ENCODE measurements at places on chromosomes 1 and 21.

DNA sequence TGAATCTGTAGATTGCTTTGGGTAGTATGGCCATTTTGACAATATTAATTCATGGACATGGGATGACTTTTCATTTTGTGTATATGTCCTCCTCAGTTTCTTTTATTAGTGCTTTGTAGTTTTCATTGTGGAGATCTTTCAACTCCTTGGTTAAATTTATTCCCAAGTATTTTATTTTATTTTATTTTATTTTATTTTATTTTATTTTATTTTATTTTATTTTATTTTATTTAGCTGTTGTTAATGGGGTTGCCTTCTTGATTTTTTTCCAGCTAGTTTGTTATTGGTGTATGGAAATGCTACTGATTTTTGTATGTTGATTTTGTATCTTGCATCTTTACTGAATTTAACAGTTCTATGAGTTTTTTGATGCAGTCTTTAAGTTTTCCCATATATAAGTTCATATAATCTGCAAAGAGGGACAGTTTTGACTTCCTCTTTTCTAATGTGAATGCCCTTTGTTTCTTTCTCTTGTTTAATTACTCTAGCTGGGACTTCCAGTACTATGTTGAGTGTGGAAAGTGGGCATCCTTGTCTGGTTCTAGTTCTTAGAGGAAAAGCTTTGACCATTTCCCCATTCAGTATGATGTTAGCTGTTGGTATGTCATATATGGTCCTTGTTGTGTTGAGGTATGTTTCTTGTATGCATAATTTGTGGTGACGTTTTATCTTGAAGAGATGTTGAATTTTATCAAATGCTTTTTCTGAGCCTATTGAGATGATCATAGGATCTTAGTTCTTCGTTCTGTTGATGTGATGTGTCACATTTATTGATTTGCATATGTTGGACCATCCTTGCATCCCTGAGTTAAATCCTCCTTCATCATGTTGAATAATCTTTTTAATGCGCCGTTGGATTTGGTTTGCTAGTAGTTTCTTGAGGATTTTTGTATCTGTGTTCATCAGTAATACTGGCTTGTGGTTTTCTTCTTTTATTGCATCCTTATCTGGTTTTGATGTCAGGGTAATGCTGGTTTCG, 14.3 kb downstream of the CEPT1 start:
- no peak for DNase-seq

- peak; percentile 69 for DNase-seq
These were observed 33.2 kb upstream of the FAM163A start for GRCh38 chr1:179709841-179710329.

GRCh38 chr1:4121293-4121684, 221.2 kb upstream of the C1orf174 start:
- no peak for DNase-seq

GRCh38 chr1:209202830-209203532, 380.5 kb upstream of the CAMK1G start:
- peak; percentile 39 for DNase-seq

DNA sequence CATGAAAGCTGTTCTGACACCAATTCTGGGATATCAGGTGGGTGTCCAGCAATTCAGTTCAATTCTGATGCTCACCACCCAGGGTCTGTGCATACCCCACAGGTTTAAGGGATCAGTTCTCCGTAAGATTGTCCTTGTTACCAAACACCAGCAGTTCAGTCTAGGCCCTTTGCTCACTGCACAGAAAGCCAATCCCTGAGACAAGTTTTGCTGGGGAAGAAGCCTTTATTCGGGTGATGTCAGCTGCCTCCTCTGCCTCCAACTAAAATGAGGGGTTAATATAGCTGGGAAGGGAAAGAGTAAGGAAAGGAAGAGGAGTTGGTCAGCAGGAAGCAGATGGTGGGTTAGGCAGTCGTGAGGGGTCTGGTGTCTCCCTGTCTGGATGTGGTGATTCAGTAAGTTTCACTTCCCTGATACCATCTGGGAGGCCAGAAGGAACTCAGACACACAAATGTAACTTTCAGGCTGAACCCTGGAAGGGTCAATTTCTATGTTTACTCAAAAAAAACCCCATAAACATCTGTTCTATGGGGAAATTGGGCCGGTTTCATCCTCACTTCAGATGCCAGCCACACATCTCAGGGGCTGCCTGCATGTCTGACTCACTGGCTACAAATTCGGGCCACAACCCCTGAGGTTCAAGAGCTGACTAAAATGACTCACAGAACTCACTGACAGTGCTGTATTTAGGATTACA, 83.3 kb upstream of the PGBD5 start:
- DNase-seq, result peak; percentile 83

GRCh38 chr1:3577711-3578432, 33.4 kb downstream of the MEGF6 start:
- DNase-seq, result no peak

- DNase-seq, result no peak
These were observed 53.3 kb upstream of the TSPAN2 start for GRCh38 chr1:115142616-115143015.

GRCh38 chr21:42413093-42413492, 9.4 kb downstream of the UBASH3A start:
- DNase-seq, result no peak

DNA sequence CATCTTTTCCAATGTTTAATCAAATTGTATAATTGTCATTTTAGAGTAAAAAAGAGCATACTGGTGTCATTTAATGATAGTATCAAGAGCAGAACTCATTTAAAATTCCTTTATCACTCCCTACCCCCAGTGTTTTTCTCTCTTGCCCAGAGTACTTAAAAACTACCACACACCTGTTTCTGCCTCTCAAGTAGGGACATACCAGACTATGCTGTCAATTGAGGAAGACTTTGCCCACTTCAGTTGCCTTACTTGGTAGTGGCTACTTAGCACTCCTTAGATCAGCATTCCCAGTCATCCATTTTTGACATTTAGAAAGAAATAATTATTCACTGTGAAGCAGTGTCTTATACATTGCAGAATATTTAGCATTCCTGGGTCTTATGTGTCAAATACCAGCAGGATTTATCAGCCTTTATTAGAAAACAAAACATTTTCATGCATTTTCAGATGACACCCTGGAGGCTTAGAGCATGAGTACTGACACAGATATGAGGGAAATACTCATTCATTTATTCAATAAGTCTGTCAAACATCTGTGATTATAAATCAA, 127.5 kb upstream of the RGS1 start:
- no peak for DNase-seq

DNA sequence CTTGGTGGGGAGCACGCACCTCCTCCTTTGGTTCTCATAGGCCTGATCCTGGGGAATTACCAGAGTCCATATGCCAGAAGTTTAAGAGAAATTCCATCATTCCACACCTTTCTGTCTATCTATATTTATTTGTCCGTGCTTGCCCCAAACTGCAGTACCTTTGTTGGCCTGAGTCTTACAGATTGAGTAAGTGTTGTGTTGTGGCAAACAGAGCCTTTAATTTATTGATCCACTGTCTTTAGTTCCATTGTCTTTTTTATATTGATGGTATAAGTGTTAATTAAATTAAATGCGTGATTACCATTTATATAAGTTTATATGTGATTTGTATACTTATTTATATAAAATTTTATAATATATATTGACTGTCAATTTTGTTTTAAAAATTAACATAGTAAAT, 4.9 kb downstream of the SH3BGR start:
- DNase-seq, result no peak

- no peak for DNase-seq
These were observed 442.0 kb upstream of the RUNX1 start for GRCh38 chr21:35491114-35491513.

DNA sequence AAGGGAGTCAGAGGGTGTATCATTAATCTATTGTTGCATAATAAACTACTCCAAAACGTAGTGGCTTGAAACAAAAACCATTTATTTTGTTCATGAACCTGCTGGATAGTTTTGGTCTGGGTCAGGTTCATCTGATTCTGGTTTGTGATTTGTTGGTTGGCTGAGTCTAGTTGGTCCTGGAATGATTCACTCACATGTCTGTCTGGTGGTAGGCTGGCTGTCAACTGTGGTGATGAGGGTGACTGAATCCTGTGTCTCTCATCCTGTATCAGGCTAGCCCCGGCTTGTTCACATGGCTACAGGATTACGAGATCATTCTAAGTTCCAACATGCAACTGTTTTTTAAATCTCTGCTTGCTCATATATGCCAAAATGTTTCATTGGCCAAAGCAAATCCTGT, 22.5 kb upstream of the SIKE1 start:
- no peak for DNase-seq

DNA sequence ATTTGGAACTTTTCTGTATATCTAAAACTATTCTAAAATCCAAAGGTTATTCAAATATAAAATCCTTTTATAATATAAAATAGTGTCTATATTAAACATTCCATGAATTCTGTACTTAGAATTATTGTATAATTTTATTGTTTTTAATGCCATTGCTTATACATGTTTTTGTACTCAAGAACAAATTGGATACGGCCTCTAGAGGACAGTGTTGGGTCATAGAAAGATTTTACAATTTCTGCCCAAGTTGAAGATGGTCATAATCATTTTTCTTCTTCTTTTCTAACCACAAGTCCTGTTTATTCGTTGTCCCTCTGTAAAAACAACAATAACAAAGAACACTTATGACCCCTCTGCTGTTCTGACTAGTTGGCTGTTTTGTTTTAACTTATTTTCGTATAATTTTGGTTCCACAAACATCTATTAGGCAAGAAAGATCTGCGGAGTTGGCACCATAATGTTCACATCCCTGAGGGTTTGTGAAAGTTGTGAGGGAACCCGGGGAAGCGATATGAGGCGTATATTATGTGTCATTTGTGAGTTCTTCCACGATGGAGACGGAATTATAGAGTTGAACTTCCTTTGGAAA, 75.7 kb upstream of the KIF26B start:
- peak; percentile 50 for DNase-seq

DNA sequence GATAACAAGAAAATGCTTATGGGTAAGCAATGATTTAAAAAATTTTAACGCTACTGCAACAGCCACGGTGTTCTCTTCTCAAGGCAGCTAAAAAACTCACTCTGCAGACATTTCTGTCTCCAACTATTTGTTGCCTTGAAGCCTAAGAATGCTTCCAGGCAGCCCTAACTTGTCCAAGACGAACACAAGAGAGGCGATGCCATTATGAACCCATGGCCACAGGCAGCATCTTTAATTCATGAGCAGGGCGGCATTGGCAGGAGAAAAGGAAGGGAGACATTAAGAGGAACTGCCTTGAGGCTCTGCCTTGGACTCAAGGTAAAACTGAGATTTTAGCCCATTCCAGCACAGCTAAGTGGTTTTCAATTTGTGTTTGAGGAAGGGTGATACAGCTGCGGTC, 67.5 kb downstream of the KCND3 start:
- DNase-seq, result no peak

GRCh38 chr1:53121319-53122172, 20.9 kb downstream of the SLC1A7 start:
- DNase-seq, result no peak

- DNase-seq, result no peak
These were observed 28.5 kb upstream of the SELENON start for GRCh38 chr1:25771221-25772114.

- peak; percentile 41 for DNase-seq
These were observed 8.2 kb downstream of the SIM2 start for GRCh38 chr21:36706951-36707762.

GRCh38 chr1:64046243-64046642, 157.2 kb upstream of the UBE2U start:
- no peak for DNase-seq

GRCh38 chr1:150352866-150353265, 11.1 kb upstream of the RPRD2 start:
- DNase-seq, result peak; percentile 35

DNA sequence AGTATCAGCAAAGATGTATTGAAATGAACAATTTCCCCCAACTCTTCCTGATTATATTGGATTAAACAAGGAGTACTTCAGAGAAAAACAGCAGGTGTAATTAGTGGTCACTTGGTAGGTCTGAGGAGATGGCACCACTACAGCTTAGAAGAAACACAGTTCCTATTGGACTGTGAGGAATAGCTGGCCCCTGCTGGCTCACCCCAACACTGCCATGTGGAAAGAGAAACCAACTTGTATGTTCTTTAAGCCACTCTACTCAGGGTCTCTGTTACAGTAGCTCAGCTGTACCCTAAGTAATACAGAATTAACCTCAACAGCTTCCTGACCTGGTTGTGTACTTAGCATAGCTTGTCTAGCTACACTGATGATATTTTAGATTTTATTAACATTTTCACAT, 26.5 kb upstream of the MTR start:
- DNase-seq, result no peak

DNA sequence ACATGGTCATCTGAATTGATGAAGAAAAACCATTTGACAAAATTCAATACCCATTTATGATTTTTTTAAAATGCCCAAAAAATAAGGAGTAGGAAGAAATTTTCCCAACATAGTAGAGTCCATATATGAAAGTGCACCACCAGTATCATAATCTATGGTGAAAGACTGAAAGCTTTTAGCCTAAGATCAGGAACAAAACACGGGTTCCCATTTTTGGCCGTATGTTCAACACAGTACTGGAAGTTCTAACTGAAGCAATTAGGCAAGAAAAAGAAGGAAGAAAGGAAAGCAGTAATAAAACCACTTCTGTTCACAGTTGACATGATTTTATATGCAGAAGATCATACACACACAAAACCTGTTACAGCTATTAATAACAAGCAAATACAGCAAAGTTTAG, 227.8 kb upstream of the RAB4A start:
- DNase-seq, result peak; percentile 64

DNA sequence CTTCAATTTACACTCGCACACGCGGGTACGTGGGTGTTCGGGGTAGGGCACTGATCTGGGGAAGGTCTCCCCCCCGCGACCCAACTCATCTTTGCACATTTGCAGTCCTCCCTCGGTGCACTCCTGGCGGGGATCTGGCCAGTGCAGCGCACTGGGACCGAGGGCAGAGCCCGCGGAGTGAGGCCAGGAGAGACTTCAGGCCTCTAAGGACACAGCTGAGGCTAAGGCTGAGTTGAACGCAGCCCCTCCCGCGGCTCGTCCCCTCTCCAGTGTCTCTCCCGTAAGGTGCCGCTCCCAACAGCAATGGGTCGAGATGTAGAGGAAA, 936 bp upstream of the NCAM2 start:
- DNase-seq, result no peak

DNA sequence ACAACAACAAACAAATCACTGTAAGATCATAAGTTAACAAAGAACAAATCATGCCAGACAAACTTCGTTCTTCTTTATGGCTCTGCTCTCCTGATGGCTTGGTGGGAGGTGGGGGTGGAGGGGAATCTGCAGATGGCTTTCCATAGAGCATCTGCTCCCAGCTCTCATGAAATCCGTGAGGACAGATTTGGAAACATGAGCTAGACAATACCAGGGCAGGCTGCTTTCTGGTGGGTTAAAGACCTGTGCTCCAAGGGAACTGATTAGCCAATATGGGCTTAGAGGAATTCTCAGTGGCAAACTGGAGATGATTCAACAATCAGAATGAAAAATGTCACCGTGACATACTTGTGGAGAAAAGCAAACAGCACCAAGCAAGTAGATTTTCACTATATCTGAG, 69.4 kb upstream of the TLR5 start:
- no peak for DNase-seq

All from suppressor macrophage (primary cell).